ENCODE measurements at places on chromosomes 13 and 19. TPM values are rescaled to one million over a fixed set of nuclear protein-coding genes. Genes with fewer than 3 reads are reported as not detected.

CADM4 gene
- 14.5 TPM for total RNA-seq

ZSCAN18 gene
- total RNA-seq = 45.3 TPM

RAD23A gene
- 110 TPM for total RNA-seq

CCDC106 gene
- 18.3 TPM for total RNA-seq

HIPK4 gene
- 0.14 TPM for total RNA-seq

TEX26 gene
- not detected for total RNA-seq

NEK3 gene
- total RNA-seq = 5.1 TPM

ZNF729 gene
- total RNA-seq = not detected

PCP2 gene
- not detected for total RNA-seq

FFAR1 gene
- not detected for total RNA-seq

GPR18 gene
- total RNA-seq = not detected

PABPC3 gene
- 0.28 TPM for total RNA-seq

KLK11 gene
- 10.8 TPM for total RNA-seq

HNRNPA1L2 gene
- 6.8 TPM for total RNA-seq

TNNT1 gene
- 48.8 TPM for total RNA-seq

PRODH2 gene
- not detected for total RNA-seq

CYP2B6 gene
- 4.2 TPM for total RNA-seq

FOXA3 gene
- 19.9 TPM for total RNA-seq

CBY2 gene
- total RNA-seq = not detected

SPTBN4 gene
- 0.80 TPM for total RNA-seq

ZNF607 gene
- total RNA-seq = 13.7 TPM

ZNF8 gene
- 12.1 TPM for total RNA-seq

Measured in Calu3 (cell line).